ENCODE measurements at places on chromosomes 12 and 14. TPM values are rescaled to one million over a fixed set of nuclear protein-coding genes. Genes with fewer than 3 reads are reported as not detected.

- H3K36me3 ChIP-seq: no peaks in the 10 kb centered on the region
- no peak overlapping the region for H3K27ac ChIP-seq
- no peaks in the 10 kb centered on the region for H3K27me3 ChIP-seq
- peak; percentile 26 for DNase-seq
- H3K4me3 ChIP-seq: no peak overlapping the region
- H3K4me1 ChIP-seq: no peaks in the 10 kb centered on the region
These were observed 1089.1 kb downstream of the SLC6A15 start for GRCh38 chr12:83823386-83824045.

DNA sequence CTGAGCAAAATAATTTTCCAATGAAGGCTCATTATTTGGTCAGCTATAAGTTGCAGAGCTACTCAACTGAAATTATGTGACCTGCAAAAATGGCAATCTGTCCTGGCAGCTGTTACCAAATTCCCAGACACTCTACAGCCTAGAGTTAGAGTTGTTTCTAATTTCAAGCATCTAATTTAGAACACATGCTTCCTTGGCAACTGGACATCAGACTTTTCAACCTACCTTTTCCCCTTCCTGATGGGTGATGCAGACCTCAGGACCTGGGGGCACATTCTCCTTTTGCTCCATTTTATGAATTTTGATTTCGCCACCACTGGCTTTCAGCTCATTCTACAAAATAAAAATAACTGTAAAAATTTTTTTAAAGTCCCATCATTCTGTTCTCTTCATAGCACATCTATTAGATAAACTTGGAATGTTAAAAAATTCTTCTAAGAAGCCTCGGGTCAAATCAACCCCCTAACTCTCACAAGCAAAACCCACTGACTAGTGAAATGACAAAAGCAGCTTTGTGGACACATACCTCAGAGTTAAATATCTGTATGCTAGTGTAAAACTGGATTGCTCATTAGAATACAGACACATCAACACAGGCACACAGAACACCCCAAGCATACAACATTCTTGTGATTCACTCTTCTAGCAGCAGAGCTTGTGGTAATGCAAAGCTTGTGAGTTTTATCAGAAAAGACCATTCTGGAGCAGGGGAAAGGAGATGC lies 33.5 kb upstream of the CERS5 start:
- DNase-seq: no peak
- no peak overlapping the region for H3K4me3 ChIP-seq
- no peaks in the 10 kb centered on the region for H3K4me1 ChIP-seq

The RAPGEF3 gene
- total RNA-seq: not detected

- DNase-seq: no peak
- H3K4me1 ChIP-seq: peaks cover 3% of the 10 kb centered on the region
- no peak overlapping the region for H3K4me3 ChIP-seq
- H3K27me3 ChIP-seq: no peaks in the 10 kb centered on the region
- peaks cover 8% of the 10 kb centered on the region for H3K36me3 ChIP-seq
- H3K27ac ChIP-seq: no peak overlapping the region
These were observed 31.5 kb upstream of the LMNTD1 start for GRCh38 chr12:25584596-25584995.

- H3K27me3 ChIP-seq: no peaks in the 10 kb centered on the region
- peak overlapping the region; percentile 66 for H3K4me3 ChIP-seq
- DNase-seq: peak; percentile 58
- peak overlapping the region; percentile 95 for H3K27ac ChIP-seq
These were observed 224.6 kb upstream of the FOXN3 start for GRCh38 chr14:89641495-89642175.

The ADAM21 gene
- total RNA-seq: not detected
